Spleen (tissue), 13 donors: ENCODE measurements at places on chromosomes 5 and 9. TPM values are rescaled to one million over a fixed set of nuclear protein-coding genes. Genes with fewer than 3 reads are reported as not detected.

DNA sequence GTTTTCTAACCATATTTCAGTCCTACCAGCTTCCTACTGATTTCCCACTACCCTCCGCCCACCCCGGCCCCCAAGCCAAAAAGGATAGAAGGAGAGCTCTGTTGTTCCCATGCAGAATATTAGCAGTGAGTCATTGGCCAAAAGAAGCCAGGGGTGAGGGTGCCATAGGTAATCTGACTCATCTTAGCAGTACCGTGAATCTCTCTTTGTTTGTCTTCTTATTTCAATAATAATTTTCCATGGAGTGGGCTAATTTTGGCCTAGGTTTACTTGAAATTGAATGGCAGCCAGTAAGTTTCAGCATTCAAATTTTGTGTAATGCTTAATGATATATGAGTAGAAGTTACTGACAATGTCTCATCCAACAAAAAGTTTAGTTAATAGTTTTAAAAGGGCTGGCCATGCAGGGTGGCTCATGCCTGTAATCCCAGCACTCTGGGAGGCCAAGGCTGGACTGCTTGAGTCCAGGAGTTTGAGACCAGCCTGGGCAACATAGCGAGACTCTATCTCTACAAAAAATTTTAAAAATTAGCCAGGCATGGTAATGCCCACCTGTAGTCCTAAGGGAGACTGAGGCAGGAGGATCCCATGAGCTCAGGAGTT is 74.2 kb downstream of the C9orf152 start:
- no peak for DNase-seq

- no peak for DNase-seq
These were observed 185.3 kb downstream of the CDH18 start for GRCh38 chr5:19802686-19803085.

- DNase-seq = no peak
These were observed 85.8 kb downstream of the RIC1 start for GRCh38 chr9:5714501-5715401.

GRCh38 chr5:108579236-108579635 is 168.5 kb upstream of the FER start:
- DNase-seq = no peak

DNA sequence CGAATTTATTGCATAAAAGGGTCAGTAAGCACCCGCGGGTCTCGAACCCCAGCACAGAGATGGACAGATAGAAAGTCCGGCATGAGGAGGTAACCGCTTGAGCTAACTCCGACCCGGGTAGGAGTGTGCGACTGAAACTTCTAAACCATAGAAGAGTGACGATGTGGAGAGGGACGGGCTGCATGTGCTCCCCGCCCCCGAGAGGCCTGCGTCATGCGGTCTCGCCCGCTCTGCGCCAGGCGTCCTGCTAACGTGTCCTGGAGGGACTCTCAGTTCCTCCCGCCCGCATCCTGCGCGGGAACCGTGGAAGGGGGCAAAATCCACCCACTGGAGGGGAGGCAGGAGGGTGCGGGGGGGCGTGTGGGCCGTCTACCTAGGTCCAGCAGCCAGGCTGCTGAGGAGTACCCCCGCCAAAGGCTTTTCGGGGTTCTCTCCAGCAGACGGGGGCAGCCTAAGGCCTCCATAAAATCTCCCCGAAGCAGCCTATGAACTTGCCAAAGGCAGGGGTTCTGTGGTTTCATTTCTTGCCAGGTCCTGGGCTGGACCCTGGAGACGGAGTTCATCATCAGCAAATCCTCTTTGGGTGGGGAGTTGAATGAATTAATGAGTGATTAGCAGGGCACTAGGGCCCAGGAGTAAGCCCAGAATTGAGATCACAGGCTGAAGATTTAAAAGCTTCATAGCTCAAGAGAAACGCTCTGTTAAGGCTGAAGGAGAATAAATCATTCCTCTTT is 51.9 kb downstream of the TGFBI start:
- peak; percentile 94 for DNase-seq

DNA sequence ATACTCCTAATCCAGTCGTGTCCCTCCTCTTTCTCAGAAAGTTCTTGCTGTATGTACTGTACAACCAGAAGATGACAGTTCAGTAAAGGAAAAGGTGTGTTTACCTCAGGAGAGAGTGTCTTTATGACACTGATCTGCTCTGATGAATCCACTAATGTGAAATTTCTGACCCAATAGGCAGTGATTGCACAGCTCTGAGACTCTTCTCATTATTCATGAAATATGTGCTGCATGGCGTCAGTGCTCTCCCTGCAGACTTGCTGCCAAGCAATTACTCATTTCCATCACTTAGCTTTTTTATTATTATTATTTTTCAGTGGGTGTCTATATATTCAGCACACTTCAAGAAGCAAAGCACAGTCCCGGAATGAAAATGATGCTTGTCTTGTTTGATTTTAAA is 389.0 kb downstream of the RASEF start:
- no peak for DNase-seq

DNA sequence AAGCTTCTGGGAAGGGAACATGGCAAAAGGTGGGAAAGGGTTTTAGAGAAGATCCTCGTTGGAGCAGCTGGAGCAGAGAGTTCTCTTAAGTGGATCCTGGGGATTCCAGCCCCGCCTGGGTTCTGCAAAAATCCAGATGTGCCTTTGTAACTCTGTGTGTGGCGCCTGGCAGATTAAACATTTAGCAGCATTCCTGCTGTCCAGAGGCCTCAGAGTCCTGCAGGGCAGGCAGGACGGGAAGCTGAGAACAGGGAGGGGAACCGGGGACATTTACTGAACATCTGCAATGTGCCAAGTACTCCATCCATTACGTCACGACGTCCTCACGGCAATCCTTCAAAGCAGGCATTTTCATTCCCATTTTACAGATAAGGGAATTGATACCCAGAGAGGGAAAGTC is 6.0 kb downstream of the EIF4E1B start:
- DNase-seq = no peak

DNA sequence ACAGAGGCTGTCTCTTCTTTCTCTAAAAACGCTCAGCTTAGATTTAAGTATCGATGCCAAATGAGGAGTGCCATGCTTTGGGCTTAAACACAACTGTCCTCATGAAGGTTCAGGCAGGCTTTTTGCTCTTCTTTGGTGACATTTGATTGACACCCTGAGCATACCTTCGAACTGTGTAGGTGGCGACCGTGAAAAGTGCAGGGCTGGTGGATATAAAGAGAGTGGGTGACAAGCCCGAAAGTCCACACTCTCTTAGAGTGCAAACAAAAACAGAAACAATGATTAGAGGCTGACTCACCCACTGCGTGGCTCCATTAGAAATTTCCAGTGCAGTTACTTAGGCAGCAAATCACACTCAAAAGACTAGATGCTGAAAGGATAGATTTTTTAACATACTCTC is 141.7 kb downstream of the SYK start:
- DNase-seq = no peak

GRCh38 chr9:114638404-114638803 is 19.2 kb downstream of the TEX53 start:
- no peak for DNase-seq

DNA sequence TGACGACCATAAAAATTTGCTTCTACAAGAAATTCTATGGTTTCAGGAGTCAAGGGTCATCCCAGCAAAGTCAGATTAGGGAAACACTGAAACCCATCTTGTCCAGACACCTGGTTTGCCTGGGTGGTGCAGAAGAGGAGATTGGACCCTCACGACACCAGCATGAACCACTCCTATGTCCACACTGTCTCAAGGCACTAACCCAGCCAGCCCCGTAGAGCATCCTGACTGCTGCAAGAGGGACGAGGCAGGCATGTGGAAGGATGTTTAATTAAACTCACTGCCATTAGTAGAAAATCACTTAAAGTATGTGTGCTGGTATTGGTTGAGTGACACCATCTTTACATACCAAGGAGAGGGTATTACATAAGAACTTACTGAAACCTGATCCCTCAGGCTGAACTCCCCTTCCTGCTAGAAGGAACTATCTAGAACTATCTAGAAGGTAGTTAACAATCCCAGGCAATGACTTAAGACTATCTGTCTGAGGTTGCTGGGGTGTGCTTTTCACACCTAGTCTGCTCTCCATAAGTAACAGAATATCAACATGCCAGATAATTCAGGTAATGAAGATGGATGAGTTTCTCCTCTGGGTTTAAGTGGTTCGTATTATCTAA is 93.6 kb downstream of the SEMA6A start:
- DNase-seq = no peak

Gene PHYHD1
- 9.4 TPM for total RNA-seq

Gene FBP1
- total RNA-seq = 22.3 TPM

Gene KIF4B
- total RNA-seq = not detected

Gene TCF7
- total RNA-seq = 69.3 TPM
